IMR-90 (cell line): ENCODE measurements at places on chromosomes 16 and 17. TPM values are rescaled to one million over a fixed set of nuclear protein-coding genes. Genes with fewer than 3 reads are reported as not detected.

The FOXF1 gene
- 33.0 and 34.5 TPM in 2 replicates for polyA plus RNA-seq

The GGT6 gene
- not detected in 2 replicates for polyA plus RNA-seq

The CSH1 gene
- not detected in 2 replicates for polyA plus RNA-seq

The ACSM2A gene
- not detected in 2 replicates for polyA plus RNA-seq

The SMARCD2 gene
- polyA plus RNA-seq = 53.7 and 56.9 TPM in 2 replicates

The RAMP2 gene
- polyA plus RNA-seq = 1.6 and 2.5 TPM in 2 replicates

DNA sequence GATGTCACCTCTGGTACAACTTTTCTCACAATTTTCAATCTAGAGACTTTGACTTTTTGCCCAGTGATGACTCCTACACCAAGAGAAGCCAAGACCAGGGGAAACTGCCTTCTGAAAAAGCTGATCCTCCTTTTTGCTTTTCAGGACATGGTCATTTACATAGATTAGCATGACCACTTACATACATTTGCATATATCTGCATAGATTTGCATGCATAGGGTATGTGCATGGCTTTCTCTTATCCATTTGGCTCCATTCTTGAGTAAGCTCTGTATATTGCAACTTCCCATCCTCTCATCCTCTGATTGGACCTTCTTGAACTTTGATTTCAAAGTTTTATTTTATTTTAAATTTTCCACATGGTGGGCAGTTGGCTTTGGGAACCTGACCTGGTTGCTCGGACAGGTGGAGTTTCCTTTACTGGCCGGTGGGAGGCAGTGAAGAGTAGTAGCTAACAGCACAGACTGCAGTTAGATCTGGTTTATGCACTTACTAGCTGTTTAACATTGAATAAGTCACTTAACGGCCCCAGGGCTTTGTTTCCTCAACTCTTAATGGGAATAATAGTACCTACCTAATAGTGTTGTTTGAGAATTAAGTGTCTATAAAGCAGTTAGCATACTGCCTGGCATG is 92.9 kb downstream of the GPR139 start:
- DNase-seq = peak; percentile 3

GRCh38 chr17:35870906-35871819 is 2.5 kb upstream of the HEATR9 start:
- DNase-seq = no peak

GRCh38 chr17:181245-182049 is at the start of gene DOC2B:
TSS of gene DOC2B (minus strand) at chr17:181650. CDS start at chr17:181479, 171 bp downstream.
- peak; percentile 27 for DNase-seq

DNA sequence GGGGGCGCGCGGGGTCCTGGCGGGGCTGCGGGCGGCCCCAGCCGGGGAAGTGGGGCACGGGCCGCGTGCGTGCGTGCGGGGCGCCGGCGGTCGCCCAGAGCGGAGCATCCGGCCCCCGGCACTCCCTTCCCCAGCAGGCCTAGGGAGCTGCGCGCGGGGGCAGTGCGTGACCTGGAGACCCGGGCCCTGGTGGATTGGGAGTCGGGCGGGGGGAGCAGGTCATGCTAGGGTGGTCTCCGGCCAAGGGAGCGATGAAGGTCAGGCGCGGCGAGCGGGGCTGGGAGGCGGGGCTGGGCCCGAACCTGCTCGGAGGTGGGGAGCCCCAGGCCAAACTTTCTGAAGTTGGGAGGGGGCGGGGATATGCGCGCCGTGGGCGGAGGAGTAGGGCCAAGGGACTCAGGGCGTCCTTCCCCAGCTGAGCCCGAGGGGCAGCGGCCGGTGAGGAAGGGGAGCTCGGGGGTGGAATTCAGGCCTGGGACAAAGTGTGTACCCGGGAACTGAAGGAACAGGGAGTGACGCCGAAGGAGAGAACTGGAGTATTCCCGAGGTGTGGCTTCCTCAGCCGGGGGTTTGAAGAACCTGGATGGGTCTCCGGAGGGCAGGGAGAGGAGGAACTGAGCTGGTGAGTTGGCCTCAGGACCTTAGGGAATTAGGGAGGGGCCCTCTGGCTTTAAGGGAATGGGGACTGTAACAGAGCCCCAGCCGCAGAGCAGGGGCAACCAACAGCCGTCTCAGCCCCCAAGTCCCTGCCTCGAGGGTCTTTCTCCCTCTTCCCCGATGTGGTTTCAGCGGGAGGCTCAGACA is 589 bp downstream of the XYLT2 start:
- DNase-seq = no peak

- DNase-seq = peak; percentile 12
Observed at GRCh38 chr17:4180791-4181190, 37.8 kb downstream of the CYB5D2 start.

GRCh38 chr17:76659928-76660655 is 16.5 kb upstream of the ST6GALNAC1 start:
- no peak for DNase-seq

GRCh38 chr17:82972836-82973372 is 106.5 kb upstream of the METRNL start:
- no peak for DNase-seq

DNA sequence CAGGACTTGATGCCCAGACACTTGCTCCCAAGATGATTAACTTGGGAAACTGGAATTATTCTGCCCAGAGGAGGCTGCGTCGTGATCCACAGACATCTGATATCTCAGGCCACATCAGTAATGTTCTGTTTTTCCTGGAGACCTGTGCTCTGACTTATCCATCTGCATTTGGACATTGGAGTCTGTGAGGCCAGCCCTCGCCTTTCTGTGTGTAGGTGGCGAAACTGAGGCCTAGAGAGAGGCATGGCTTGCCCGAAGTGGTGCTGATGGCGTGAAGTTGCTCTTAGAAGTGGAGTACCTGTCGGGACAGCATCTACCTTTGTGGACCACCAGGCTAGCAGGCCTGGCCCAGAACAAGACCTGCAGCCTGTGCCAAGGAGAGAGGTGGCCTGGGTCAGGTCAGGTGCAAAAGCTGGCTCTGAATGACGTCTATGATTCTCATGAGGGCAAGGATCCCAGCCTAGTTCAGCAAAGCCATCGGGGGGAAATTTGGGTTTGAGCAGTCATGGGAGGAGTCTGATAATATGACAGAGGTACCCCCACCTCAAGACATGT is 186.8 kb upstream of the ZNF469 start:
- DNase-seq = no peak

- DNase-seq = no peak
Observed at GRCh38 chr16:72270531-72270930, 98.6 kb upstream of the PMFBP1 start.
